ENCODE measurements at places on chromosomes 5 and 9. TPM values are rescaled to one million over a fixed set of nuclear protein-coding genes. Genes with fewer than 3 reads are reported as not detected.

GRCh38 chr5:95939465-95939864 lies 22.2 kb downstream of the ELL2 start:
- peaks cover 20% of the 10 kb centered on the region for H3K36me3 ChIP-seq
- peaks cover 18% of the 10 kb centered on the region for H3K4me1 ChIP-seq
- no peak for DNase-seq
- H3K27me3 ChIP-seq = no peaks in the 10 kb centered on the region

DNA sequence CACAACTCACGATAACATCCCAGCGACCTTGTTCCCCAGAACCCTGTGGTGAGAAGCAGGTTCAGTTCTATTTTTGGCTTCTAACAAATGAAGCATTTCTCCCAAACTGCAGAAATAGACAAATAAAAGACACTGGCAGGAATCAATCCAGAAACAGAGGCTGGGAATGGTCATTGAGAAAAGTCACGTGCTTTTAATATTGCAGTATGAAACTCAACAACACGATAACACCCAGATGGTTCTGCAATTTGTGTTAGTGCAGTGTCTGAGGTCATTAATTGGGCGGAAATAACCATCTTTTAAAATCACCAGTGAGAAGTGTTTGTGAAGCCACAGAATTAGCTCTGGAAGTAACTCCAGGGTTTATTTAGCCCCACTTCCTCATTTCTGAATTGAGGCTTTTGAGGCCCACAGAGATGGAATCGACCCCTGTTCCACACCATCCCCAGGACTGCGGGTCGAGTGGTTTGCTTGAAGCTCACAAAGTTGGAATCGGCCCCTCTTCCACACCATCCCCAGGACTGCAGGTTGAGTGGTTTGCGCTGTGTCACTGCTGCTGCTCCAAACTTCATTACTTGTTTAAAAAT lies 164.7 kb upstream of the IRX4 start:
- DNase-seq = no peak
- H3K27me3 ChIP-seq = peaks cover 17% of the 10 kb centered on the region

The SLC25A2 gene
- total RNA-seq = 0.30 TPM

- H3K4me3 ChIP-seq = no peak overlapping the region
- H3K4me1 ChIP-seq = peaks cover 15% of the 10 kb centered on the region
- DNase-seq = no peak
Measured at GRCh38 chr9:87370049-87370685, 127.5 kb upstream of the DAPK1 start.

DNA sequence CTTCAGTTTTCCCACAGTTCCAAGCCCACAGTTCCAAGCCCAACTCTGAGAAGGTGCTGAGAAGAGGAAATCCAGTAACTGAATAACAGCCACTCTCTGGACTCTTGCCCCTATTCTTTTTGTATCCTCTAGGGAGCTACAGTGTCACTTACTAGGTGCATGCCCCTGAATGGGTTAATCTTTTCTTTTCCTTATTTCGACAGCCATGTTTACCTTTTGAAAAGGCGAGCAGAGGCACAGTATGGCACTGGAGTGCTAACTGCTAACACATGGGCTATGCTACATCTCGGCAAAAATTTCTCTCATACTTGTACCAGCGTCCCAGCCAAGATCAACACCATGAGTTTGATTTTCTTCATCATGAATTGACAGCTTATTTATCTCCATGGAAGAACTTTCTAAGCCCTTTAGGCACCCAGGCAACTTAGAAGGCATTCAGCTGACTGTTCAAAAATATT lies 222.6 kb downstream of the EBF1 start:
- H3K27ac ChIP-seq = no peak overlapping the region
- no peaks in the 10 kb centered on the region for H3K36me3 ChIP-seq
- peaks cover 4% of the 10 kb centered on the region for H3K27me3 ChIP-seq
- peaks cover 35% of the 10 kb centered on the region for H3K4me1 ChIP-seq
- DNase-seq = no peak
